Renal cortex interstitium (tissue), 15 donors: ENCODE measurements at places on chromosomes 13 and 19. TPM values are rescaled to one million over a fixed set of nuclear protein-coding genes. Genes with fewer than 3 reads are reported as not detected.
A peak's percentile ranks its signal among the peaks of the same experiment; 100 is the strongest.

DNA sequence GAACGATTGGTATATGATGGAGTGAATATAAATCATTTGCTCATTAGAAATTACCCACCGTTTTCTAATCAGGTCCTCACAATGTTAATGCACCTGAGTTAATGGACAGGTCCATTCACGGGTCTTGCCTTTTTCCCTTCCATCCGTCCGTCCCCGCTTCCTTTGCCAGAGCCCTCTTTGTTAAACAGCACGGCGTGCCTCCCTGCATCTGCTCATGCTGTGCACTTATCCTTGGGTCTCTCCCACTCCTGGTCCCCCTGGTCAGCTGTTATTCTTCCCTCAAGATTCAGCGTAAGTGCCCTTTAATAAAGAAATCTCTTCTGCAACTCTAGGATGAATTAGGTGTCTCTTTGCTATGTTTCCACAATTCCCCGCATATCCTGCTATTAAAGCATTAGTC, 324.5 kb downstream of the DNAJC15 start:
- no peak for DNase-seq

DNA sequence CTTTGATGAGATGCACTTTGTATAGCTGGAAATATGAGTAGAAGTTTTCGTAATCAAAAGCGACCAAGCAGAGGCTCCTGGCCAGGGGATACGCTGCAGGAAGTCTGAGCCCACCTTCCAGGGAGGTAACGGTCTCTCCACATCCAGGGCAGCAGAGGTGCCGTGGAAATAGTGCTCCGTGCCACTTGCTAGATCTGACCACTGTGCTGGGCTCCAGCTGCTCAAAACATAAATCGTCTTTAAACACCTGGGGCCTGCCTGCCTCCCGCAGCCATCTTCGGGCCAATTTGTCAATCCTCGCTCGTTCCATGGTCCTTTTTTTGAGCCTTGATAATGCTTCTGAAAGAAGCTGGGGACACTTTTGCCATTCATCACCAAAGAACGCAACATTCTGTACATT, 445.0 kb downstream of the ZNF536 start:
- no peak for DNase-seq

- no peak for DNase-seq
Measured at GRCh38 chr19:33785795-33786194, 10.9 kb upstream of the KCTD15 start.

DNA sequence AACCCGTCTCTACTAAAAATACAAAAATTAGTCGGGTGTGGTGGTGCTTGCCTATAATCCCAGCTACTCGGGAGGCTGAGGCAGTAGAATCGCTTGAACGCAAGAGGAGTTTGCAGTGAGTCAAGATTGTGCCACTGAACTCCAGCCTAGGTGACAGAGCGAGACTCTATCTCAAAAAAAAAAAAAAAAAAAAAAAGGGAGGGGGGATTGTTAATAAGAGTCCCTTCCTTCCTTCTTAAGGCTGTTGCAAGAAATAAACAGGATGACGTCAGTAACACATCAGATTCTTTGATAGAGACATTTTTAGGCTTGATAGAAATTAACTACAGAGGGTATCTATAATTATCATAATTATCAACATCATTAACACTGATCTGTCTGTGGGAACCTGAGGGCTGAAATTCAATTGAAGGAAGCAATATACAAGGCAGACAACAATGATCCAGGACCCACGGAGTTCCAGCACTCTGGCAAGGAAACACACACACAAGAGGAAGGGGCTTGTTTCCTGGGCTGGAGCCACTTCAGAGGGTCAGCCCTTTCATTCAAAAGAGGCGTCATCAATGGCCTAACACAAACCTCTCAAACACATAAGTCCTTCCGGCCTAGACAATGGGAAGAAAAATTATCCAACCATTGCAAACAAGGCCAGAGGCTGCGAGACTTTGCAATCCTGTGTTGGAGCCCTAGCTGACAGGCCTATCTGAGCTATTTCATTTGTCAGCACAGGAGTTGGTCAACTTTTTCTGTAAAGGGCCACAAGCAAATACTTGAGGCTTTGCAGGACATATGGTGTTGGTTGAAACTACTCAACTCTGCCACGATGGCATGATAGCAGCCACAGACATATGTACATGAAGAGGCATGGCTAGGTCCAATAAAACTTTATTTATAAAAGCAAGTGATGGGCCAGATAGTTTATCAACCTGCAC, 105.2 kb downstream of the INSR start:
- no peak for DNase-seq

- no peak for DNase-seq
Measured at GRCh38 chr19:4580021-4580901, 20.8 kb upstream of the SEMA6B start.

GRCh38 chr13:50914848-50915247, 5.3 kb downstream of the RNASEH2B start:
- no peak for DNase-seq

- DNase-seq, result no peak
Measured at GRCh38 chr13:46387064-46387851, at the start of gene RUBCNL. RUBCNL (minus strand) TSS chr13:46387252; CDS start chr13:46372475, 14,777 bp downstream.

DNA sequence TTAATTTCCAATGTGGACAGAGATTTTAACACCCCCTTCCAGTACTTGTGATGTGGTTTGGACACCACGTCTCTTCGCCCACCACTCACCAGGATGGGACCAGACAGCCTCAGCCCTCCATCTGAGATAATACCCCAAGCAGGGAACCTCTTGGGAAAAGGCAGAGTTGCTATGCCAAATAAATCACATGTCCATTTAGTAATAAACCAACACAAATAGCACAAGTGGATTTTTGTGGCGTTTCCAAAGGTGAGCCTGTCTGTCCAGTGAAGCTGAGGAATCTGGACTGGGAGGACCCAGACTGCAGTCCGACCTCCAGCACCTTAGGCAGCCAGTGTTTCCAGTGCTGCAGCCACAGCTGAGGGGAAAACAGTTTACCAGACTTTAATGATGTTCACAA, 34.1 kb upstream of the GAS6 start:
- no peak for DNase-seq

- DNase-seq, result peak; percentile 58
Measured at GRCh38 chr19:18156841-18157464, 4.0 kb downstream of the PIK3R2 start.

GRCh38 chr19:57829316-57829715, 783 bp upstream of the ZNF587B start:
- DNase-seq, result no peak

DNA sequence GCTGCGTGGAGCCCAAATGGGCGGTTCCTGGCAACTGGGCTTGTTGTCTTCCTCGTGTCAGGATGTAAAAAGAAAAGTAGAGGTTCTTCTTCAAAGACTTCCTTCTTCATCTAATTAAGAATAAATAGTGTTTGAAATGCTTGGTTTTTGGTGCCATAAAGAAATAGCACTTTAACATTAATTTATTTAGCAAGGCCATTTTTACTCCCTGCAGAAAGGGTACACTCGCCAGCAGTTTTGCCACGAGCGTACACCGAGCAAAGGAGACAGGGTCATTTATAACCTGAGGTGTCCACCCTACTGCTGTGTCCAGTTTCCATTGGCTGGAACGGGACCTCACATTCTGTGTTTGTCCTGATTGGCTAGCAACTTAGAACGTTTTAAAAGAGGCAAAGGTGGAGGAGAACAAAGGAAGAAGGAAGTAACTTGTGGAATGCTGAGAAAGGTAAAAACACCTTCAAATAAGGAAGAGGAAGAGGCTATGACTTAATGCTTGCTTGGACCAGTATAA, 21.8 kb upstream of the OR10H1 start:
- DNase-seq, result no peak

DNA sequence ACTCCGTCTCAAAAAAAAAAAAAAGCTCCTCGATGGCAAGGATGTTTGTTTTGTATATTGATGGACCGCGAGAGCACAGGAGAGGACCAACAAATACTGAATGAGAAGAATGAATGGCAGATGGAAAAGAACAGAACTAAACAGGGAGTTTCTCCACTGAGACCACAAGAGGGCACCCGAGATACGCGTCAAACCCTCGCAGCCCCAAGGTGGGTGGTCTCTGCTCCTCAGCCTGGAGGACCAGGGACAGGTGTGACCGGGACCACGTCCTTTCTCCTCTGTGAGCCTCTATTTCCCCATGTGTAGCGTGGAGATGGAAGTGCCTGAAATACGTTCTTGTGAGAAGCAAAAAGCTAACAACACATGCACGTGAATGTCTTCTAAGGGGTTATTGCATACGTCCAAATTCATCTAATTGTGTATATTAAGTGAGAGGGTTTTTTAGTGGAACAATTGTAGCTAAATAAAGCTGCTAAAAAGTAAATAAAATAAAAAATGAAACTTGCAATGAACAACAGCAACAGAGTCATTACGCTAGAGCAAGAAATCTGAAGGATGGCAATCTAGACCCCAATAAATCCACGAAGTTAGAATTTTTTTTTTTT, 8.3 kb upstream of the CDC42EP5 start:
- no peak for DNase-seq

- DNase-seq, result no peak
Measured at GRCh38 chr13:35874704-35875103, 256.5 kb downstream of the DCLK1 start.

DNA sequence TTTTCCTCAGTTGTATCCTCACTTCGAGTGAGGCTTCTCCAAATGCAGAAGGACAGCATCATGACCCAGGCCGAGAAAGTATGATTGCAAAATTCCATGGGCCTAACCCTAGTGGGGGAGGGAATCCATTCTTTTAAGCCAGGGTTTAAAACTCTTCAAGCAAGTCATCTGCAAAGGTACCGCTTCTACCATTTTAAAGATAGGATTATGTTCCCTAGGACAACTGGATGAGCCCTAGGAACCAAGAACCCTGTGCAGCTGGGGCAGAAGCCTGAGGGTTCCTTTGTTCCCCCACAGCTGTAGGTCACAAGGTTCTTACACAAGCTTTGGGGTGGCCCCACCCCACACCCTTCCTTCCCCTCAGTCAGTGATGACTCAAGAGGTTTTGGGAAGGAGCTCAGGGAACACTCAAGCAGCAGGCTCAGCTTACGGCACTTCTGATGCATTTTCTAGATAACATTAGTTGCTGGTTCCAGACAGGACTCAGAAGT, 13.5 kb downstream of the ARL11 start:
- DNase-seq, result no peak

GRCh38 chr19:47492137-47492533, 8.1 kb upstream of the KPTN start:
- no peak for DNase-seq

- no peak for DNase-seq
Measured at GRCh38 chr13:44819245-44819644, 170.0 kb downstream of the NUFIP1 start.

- DNase-seq, result no peak
Measured at GRCh38 chr19:17473041-17473440, 2.7 kb downstream of the SLC27A1 start.

- DNase-seq, result no peak
Measured at GRCh38 chr13:77781808-77782207, 84.3 kb downstream of the SLAIN1 start.

GRCh38 chr19:31908496-31909225, 436.7 kb upstream of the ZNF507 start:
- DNase-seq, result no peak

DNA sequence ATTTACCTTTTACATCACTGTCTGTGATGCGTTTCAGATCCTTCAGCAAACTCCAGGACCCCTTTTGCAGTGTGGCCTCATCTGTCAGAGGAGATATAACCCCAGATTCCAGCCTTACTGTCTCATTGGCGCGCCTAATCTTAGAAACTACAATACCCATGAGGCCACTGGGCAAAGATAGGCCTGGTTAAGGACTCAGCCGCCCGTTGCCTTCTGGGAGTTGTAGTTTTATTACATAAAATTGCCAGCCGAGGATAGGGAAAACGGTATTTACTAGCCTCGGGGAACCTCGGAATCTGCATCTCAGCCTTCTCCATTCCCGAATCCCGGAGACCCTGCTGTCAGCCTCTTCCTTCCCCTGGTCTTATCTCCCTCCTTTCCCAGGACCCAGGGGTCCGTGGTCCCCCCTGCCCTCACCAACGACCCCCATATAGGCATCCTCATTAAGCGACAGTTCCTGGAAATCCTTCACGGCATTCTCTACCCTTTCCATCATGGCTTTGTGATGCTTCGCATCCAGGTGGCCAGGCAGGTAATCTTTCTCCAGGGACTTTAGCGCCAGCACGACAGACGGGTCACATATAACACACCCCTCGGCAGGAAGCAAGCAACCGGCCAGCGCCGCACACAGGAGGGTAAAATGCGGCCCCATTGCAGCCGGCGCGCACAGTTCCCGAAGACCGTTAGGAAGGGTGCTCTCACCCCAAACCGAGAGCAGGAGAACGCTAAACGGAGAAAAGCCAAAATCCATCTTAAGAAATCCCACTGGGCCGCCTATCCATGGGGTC, 1.3 kb downstream of the IZUMO1 start:
- no peak for DNase-seq

The LENG9 gene
- 3.3 TPM for polyA plus RNA-seq

The KIRREL2 gene
- 9.5 TPM for polyA plus RNA-seq

The RRAS gene
- 20.6 TPM for polyA plus RNA-seq

The KLK1 gene
- polyA plus RNA-seq, result 1.3 TPM

The ZNF473 gene
- 19.0 TPM for polyA plus RNA-seq

The PARP4 gene
- polyA plus RNA-seq, result 49.9 TPM
